ENCODE measurements at places on chromosomes 5 and 9.
A peak's percentile ranks its signal among the peaks of the same experiment; 100 is the strongest.

DNA sequence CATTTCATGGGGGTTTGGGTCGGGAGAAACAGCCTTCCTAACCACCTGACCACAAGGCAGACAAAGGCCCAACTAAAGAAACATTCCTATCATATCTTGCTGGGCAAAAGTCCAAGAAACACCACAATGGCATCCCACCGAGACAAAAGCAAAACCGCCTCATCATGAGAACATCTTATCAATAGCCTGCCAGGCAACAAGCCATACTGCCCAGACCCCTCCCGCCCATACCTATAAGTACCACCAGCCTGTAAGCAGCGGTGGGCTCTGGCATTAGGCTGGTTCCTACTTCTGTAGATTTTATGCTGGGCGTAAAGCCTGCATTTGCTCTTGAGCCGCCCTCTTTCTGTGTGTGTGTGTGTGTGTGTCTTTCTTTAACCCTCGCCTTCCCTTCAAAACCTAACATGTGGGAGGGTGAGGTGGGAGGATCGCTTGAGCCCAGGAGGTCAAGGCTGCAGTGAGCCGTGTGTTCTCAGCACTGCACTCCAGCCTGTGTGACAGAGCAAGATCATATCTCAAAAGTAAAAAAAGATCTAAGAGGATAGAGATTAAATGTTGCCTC is 56.9 kb downstream of the PDE6A start:
- peak; percentile 49 for DNase-seq

DNA sequence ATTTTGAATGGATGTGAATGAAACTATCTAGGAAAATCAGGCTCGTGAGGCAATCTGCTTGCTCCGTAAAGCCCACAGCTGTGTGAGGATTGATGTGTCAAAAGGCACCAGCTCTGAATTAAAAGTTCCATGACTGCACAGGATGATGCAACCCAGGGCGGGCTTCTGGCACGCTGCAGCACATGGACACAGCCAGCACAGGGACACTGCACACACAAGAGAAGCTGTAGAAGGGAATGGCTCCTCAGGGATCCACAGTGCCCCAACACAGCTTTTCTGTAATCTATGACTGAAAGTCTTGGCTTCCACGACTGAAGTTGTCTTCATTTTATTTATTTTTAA is 151.0 kb downstream of the GCNT1 start:
- DNase-seq, result no peak

DNA sequence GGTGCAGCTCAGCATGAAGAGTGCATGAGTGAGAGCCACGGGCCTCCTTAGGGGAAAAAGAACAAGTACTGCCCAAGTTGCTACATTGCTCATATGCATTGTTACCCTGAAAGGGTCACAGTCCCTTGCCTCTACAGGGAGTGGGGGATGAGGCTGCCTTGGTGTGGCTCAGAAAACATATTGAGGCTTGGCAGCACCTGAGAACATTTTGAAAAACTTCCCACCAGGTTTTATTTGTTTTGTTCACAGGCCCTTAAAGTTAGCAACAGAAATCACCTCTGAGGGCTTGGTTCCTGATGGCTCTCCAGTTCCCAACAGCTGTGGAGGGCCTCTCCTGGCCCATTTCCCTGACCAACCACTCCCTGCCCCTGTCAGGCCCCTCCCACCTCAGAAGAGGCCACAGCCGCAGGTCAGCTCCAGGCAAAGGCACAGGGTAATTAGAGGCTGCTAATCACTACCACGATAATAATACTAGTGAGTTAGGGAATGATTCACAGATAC is 90.7 kb upstream of the ADRA1B start:
- no peak for DNase-seq

DNA sequence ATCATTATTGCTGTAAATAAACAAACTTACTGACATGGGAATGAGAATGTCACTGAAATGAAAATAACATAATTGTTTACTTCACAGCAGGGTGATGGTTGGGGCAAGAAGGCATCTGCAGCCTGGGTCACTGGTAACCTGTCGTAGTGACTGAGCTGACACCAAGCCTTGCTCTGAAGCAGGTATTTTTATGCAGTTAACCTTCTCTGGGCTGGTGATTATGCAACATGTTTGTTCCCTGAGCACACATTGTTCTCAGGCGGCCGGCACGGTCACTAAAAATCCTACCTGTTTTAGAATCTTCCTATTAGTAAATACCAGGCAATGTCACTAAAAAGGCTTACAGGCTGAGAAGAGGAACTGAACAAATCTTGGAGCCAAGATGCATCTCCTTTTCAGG is 157.7 kb upstream of the NR3C1 start:
- DNase-seq, result no peak

- no peak for DNase-seq
Observed at GRCh38 chr5:17463653-17464052, 34.4 kb upstream of the TAF11L2 start.

DNA sequence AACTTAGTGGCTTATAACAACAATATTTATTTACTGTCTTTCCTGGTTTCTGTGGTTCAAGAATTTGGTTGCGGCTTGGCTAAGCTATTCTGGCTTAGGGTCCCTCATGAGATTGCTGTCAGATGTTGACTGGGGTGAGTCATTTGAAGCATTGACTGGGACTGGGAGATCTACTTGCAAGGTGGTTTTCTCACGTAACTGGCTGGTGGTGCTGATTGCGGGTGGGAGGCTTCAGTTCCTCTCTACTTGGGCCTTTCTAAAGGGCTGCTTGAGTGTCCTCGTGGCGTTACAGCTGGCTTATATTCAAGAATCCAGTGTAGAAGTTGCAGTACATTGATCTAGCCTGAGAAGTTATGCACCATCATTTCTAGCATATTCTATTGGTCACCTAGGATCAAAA is 218.5 kb upstream of the ELAVL2 start:
- no peak for DNase-seq

GRCh38 chr9:77959803-77960202 is 71.8 kb downstream of the GNAQ start:
- no peak for DNase-seq

- no peak for DNase-seq
Observed at GRCh38 chr5:145637396-145637795, 197.7 kb downstream of the PRELID2 start.

DNA sequence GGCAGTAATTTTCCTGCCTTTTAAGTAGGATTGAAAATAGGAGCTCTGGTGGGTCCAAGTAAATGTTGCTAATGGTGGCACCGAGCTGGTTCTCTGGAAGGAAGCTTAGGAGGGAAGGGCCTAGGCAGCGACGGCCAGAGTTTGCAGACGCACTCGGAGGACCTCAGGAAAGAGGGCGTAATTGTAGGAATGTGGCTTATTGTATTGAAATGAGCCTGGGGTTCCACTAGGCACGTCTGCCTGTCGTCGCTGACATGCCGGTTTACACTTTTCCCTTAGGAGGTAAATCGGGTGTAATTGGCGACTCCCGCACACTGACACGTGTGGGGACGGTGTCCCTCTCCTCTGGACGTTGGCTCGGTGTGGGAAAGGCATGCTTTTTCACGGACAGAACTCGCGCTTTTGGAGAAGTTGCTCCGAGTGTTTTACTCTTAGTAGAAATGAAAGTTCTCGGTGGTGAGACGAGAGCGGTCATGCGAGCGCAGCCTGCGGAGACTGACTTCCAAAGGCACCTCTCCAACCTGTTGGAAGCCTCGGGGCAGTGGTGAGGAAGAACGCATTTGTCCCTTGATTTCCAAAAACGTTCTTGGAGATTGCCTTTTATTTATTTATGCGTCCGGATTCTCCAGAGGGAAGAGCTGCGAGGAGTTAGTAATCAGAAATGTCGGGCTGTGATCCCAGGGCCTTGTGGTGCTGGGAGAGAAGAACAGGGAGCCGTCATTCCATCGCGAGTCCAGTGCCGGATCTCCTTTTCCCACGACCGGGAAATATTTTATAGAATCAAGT is 1.3 kb downstream of the NR4A3 start:
- DNase-seq, result no peak

- no peak for DNase-seq
Observed at GRCh38 chr5:107293541-107294210, 377.1 kb downstream of the EFNA5 start.

- DNase-seq, result no peak
Observed at GRCh38 chr5:136198453-136198852, 5.5 kb upstream of the SMIM32 start.

DNA sequence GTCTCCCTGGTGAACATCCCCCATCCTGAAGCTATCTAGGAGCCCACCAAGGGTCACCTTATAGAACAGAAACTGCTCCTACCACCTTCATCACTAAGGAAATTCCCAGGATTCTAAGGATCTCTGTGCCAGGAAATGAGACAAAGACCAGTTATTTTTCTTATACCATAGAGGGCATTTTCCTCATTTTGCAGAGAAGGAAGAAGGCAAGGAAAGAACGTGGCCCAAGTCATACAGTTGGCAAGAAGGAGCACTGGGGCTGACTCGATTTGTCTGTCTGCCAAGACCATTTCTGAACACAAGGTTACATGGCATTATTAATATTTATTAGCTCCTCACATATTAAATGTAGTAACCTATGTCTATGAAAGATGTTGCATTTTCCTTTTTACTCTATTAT is 49.6 kb upstream of the TNFSF15 start:
- DNase-seq, result no peak

DNA sequence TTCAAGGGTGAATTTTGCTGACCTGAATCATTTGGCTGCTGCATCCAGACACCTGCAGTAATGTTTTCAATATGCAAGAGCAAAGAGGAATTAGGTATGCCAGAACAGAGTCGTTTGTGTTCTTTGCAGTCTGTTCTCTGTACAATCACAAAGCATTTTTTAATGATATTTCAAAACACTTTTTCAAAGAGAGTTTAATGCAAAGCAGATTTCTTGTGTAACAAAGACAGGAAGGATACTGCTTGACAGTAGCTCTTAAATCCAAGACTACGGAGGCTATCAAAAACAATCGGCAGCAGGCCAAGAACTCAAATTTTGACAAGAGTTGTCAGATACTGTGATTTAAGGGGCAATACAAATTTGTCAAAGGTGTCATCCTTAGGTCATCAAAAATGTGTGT is 341.9 kb downstream of the GADD45G start:
- no peak for DNase-seq

- no peak for DNase-seq
Observed at GRCh38 chr5:53416144-53416738, 64.2 kb upstream of the FST start.

GRCh38 chr9:134355561-134356279 is 29.5 kb downstream of the RXRA start:
- DNase-seq, result no peak

- DNase-seq, result no peak
Observed at GRCh38 chr5:16570121-16570815, 46.5 kb downstream of the RETREG1 start.

DNA sequence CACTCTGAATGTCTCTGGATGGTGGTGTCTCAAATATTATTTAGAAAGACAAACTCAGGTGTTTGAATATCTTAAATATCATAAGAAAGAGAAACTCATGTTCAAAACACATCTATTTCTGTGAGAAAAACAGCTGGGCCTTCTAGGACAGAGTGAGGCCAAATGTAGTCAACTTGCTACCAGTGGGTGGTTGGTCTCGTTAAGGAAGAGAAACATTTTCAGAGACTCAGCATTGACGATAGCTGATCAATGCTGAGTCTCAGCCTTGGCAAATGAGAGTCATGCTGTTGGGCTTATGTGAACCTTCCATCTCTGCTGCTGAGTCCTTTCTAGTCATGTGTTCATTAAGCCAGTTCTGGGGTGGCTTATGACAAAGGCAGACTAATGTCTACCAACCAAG is 418.0 kb downstream of the CETN3 start:
- DNase-seq, result no peak

DNA sequence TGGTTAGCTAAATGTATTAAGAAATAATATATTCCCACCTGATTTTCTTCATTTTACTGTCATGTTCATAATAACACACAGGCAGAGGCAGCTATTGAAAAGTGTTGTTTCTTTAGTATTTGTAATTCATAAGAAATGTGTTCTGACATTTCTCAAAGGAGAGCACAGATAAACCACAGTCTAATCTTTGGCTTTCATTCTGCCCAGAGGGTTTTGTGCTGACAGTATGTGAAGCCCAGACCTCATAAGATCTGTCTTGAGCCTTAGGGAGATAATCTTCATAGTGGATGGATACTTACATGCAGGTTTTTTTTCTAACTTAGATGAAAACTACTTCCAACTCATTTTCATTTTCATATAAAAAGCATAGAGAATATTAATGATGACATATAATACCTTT is 206.1 kb downstream of the CHSY3 start:
- DNase-seq, result no peak

GRCh38 chr9:112546149-112547012 is 59.8 kb downstream of the KIAA1958 start:
- DNase-seq, result no peak

DNA sequence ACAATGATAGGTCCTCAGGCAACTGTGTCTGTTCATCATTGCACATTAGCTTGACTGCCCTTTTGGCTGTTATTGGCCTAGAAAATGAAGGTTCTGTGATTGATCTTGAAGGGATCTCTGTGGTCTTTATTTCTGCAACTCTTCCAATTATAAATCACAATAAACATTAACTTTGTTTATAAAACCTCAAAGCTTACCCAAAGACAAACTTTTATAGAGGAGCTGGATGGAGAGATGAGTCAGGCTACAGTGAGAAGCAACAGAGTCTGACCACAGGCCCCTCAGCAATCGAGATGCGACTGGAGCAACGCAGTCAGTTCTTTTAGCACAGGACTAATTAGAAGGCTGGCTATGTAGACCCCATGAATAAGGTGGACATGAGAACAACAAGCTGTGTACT is 5.3 kb downstream of the MACROH2A1 start:
- no peak for DNase-seq

- DNase-seq, result no peak
Observed at GRCh38 chr5:100110497-100110896, 424.7 kb upstream of the FAM174A start.

DNA sequence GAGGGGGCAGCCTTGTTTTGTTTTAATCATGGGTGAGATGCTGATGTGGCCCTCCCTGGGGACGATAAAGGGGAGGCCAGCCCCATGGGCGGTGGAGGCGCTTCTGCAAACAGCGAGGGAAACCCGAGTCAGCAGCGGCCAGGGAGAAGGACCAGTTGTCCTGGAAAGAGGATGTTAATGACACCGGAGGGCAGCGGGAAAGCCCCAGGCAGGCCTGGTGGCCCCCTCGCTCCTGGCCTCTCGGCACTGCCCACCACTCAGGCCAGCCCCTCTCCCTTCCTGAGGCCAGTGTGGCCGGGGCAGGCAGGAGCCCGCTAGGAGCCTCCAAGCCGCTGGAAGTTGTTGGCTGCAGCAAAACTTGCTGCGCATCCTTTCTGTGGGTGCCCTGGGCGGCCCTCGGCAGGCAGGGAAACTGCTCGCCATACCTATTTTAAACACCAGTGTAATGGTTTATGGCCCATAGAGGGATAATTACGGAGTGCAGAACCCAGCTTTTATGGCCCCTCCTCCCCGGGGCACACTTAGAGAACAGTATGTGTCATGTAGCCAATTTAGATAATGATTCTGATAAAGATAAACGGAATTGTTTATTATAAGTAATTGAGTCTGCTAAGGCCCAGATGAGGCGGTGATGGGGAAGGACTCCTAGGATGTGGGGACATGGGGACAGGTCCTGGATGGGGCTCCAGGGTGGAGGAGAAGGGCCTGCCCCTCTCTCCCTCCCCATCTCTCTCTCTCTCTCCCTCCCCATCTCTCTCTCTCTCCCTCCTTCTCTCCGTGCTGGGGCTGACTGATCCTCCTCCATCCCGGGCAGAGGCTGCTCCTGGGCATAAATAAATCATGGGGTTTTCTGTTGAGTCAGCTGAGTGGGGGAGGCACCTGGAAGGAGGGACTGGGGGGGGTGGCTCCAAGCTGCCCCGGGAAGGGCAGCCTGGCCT is 36.9 kb downstream of the LMX1B start:
- no peak for DNase-seq

Measured in smooth muscle cell of the brain vasculature (primary cell).